ENCODE measurements at places on chromosomes 3 and 15.

DNA sequence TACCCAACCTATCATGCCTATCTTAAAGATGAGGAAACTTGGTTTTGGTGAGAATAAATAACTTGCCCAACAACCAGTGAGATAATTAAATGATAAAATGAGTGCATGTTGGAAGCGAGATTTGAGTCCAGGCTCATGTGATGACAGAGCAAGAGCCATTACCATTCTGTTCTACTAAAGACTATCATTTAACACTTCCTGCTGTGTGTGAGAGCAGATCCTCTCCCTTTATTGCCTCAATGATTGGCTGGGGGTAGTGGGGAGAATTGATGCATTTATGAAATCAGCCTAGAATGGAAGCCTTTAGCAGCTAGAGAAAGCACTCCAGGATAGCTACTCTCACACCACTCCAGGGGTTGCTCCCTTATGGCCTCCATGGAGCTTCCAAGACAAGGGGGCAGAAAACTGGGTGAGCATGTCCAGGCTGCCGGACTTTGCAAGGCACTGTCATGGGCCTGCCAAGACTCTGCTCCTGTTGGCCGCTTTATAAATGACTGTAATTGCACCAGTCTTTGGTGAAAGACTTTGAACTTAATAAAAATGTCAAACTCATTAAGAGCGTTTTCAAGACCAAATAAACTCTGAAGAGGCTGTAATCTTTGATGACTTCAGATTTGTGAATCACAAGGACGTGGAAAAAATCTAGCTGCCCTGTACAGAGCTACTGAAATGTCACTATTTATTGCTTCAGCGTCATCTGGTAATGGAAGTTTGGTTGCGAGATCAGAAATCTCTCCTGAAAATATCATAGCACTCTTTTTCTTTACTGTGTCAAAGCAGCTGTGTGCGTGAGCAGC lies 209.1 kb upstream of the NR2E3 start:
- DNase-seq, result no peak

- no peak for DNase-seq
These were observed 872.3 kb downstream of the ROBO1 start for GRCh38 chr3:78895528-78895927.

GRCh38 chr15:25849157-25849921 lies 13.8 kb downstream of the ATP10A start:
- DNase-seq, result no peak

DNA sequence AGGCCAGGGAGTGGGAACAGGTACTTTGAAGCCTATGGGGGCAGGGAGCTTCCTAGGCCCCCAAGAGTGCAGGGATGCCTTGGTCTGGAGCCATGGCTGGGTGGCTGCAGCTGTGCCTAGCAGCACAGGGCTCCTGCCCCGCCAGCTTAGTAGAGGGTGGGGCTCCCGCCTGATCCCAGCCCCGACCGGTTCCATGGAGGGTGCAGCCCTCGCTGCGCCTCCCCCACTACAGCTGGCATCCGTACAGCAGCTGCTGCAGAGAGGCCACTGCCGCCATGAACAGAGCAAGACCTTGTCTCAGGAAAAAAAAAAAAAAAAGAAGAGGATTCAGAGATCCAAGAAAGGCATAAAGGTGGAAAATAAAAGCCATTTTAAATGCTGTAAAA lies 277.2 kb downstream of the UBE2E2 start:
- no peak for DNase-seq

DNA sequence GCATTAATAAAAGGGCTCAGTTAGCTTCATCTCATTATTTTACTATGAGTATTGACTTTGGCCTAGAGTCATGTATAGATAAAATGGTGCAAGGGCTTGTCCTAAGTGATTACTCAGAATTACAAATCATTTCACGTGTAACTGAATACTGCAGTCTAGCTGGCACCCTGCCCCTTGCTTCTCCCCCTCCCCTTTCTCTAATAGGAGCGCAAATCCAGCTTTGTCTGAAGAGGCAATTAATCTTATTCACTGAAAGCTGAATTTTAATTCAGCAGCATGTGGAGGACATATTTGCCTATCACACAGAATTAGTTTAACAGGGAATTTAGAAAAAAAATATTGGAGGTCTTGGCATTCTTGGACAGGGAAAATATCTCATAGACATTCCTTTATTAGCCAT lies 412.1 kb upstream of the DPH6 start:
- no peak for DNase-seq

GRCh38 chr15:86322629-86323028 lies 243.0 kb downstream of the AGBL1 start:
- DNase-seq, result no peak

DNA sequence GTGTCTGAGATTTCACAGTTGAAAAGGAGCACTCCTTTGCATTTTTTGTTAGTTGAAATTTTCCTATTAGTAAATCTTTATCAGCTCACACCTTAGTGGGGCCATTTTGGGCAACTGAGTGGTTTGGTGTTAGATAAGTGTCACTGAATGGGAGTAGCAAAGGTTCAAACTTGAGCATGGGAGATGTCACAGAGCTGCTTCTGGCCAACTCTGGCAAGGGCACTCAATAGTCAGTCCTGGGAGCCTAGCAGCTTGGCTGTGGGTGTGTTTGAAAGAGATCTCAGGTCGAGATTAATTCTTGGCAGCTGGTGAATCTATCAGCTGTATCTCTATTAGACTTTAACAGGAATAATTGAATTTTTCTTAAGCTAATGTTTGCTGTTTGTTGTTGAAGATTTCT lies 579.3 kb downstream of the EDEM1 start:
- DNase-seq, result no peak

DNA sequence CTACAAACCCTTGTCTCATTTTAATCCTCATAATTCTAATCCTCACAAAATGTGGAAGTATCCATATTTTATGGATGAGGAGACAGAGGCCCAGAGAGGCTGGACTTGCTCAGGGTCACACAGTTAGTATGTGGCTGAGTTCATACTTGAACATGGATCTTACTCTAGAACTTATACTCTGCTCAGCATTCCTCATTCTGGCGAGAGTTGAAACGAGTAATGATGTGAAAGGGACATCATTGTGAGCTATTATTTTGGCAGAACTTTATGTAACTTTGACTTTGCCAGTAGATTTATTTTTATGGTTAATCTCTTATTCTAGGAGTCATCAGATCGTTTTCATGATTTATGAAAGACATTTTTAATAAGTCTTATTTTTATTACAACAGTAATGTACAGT lies 17.5 kb downstream of the AKAP13 start:
- no peak for DNase-seq

DNA sequence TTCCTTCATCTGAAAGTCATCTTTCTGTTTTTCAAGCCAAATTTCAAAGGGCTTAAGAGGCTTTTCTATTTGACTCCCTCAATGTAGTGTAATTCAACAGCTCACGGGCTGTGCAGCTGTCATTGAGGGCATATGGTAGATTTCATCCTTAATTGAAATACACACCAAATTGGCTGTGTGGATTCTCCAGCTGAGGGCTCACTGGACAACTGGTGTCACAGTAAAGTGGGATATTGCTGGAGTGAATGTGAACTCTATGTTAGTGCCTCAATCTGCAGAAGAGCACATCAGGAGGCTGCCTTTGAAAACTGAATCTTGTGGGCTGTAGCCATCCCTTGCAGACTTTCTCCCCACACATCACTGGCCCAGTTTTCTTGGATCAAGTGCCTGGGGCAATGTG lies 120.1 kb downstream of the GALK2 start:
- no peak for DNase-seq

DNA sequence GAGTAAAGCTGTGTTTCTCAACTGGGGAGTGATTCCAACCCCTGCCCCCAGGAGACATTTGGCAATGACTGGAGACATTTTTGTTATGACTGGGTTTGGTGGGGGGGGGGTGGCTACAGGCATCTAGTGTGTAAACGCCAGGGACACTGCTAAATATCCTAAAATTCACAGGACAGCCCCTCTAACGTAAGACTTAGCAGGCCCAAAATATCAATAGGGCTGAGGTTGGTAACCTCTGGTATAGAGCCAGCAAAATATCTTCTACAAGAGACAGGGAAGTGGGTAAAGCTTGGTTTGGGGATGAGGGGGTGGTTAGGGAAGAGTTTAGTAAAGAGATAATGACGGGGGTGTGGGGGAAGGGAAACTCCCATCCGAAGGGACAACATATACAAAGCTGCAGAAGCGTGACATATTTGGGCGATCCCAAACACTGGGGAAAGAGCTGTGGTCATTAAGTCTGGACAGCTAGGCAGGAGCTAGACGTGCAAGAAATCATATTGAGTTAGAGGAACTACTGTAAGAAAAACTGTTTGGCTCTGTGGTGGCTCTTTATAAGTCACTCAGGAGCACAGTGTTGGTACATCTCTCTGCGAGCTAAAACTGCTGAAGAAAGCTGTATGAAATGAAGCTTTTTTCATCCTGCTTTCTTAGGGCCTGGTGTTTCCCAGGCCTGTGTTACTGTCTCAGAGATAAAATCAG lies 697 bp upstream of the TRIM69 start:
- DNase-seq, result no peak

- DNase-seq, result no peak
These were observed 9.6 kb downstream of the TGM4 start for GRCh38 chr3:44883999-44884431.

DNA sequence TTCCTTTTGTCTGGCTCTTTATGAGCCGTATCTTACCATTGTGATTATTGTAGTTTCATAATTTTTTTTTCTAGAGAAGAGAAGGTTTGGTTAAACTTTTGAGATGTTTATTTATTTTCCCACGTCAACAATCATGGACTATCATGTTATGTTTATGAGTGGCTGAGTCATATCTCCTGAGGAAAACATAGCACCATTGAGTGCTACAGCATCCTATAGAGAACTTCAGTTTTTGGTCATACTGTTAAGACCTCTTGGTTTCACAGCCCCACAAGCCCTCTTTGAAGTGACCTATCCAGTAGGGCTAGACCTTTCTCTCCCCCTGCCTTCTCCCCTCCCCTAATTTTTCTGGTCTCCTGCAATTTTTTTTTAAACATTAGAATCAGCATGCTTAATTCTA lies 20.8 kb downstream of the PIK3CA start:
- DNase-seq, result no peak

DNA sequence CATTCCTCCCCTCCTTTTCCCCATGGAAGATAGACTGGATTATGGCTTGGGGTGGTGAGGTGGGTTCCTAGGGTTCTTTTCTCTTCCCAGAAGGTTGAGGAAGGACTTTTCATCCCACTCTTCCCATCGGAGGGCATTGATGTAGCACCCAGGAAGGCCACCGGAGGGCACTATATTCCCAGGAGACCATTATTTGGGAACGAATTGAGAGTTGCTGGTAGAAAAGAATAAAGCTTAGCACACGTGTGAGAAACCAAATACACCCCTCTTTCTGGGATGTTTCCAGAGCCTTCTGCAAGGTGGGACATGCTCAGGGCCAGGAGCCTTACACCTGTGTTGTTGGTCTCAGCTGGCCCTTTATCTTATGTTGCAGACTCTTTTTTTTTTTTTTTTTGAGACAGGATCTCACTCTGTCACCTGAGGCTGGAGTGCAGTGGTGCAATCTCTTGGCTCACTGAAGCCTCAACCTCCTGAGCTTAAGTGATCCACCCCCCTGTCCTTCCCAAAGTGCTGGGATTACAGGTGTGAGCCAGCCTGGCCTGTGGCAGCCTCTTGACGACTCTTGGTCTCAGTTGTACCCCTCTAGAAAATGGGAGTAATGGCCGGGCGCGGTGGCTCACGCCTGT lies 6.3 kb upstream of the CDC25A start:
- DNase-seq, result no peak

- no peak for DNase-seq
These were observed 33.2 kb downstream of the SLC25A26 start for GRCh38 chr3:66253790-66254620.

- no peak for DNase-seq
These were observed 37.6 kb downstream of the ERICH6 start for GRCh38 chr3:150666167-150666566.

DNA sequence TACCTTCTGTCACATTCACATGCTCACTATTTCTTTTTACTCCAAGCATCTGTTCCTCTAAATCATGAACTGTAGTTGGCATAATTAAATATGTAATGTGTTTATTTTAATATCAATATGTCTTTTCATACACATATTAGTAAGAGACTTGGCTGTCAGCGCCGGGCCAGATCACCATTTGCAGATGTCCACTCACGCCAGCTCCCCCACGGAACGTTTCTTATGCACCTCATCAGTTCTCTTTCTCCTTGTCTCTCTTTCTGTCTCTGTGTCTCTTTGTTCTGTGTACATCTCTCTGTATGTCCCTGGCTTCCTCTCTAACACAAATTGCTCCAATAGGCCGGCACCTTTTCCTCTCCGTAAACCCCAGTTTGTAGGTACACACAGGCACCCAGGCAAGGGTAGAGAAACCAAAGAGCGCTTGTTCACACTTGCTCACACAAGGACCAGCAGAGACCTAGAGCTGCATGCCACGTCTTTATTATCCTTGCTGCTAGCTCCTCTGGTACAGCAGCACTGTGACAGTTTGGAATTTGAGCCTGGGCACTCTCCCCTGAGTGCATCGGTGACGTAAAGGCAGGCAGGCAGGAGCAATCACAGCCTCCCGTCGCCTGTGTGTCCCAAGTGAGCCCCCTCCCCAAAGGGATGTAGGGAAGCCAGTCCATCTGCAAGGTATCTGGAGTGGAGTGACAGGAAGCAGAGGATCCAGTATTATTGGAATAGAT lies 40.4 kb downstream of the CACNA1D start:
- DNase-seq, result no peak

- DNase-seq, result no peak
These were observed 123.3 kb downstream of the XXYLT1 start for GRCh38 chr3:195147649-195148080.

- DNase-seq, result no peak
These were observed 4.6 kb downstream of the TPM1 start for GRCh38 chr15:63046917-63047760.

DNA sequence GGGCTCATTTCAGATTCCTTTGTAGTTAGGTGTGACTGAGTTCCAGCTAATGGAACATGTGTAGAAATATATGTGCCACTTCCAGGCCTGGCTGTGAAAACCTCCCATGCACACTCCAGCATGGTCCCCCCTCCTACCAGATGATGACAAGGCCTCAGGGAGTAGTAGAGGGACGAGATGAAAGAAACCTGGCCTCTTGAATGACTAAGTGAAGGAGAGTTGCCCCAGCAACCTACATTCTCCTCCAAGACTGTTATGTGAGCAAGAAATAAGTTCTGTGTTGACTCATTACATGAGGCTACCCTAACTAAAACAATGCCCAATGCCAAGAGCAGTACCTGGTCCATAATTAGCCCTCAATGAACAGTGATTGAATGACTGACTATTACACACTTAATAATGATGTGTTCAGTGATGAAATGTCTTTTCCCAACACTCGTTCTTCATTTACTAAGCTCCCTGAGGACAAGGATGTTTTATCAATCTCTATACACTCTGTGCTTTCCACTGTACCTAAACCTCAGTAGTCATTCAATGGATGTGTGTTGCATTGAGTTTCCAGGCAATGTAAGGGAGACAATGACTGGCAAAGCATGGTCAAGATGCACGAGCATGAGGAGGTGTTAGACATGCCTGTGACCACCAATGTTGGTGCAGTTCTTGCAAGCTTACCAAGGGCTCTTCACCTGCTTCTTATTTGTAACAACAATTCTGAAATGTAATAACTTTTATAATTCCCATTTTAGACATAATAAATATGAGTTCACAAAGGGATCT lies 62.0 kb upstream of the BCL6 start:
- DNase-seq, result no peak

GRCh38 chr3:40663280-40663679 lies 138.5 kb downstream of the ZNF621 start:
- no peak for DNase-seq

- no peak for DNase-seq
These were observed 21.7 kb downstream of the KIF7 start for GRCh38 chr15:89633585-89633984.

- DNase-seq, result no peak
These were observed 34.2 kb upstream of the SSUH2 start for GRCh38 chr3:8678751-8679150.
